ENCODE measurements at places on chromosomes 13 and 19. TPM values are rescaled to one million over a fixed set of nuclear protein-coding genes. Genes with fewer than 3 reads are reported as not detected.

GRCh38 chr13:30366088-30366487, 56.2 kb upstream of the UBE2L5 start:
- DNase-seq = no peak

- DNase-seq = no peak
These were observed 251.3 kb upstream of the ATXN8OS start for GRCh38 chr13:69856331-69856730.

DNA sequence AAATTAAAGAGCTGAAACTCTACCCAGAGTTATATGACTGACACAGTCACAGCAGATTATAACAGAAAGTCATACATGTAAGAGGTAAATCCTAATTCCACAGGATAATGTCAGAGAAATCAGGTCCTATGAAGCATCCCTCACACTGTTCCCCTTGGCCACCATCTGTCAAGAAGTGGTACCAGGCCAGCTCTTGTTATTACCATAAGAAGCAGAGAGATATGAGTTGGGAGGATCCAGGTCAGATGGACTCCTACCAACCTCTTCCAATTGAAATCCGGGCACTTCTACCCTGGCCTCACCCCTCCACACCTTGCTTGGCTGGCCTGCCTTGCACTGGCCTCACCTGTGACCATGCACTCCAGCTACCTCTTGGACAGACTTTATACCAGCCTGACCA, 353.2 kb downstream of the DNAJC15 start:
- DNase-seq = no peak

GRCh38 chr13:64930636-64931035, 2299.5 kb downstream of the PCDH9 start:
- DNase-seq = no peak

The FXYD7 gene
- total RNA-seq = 0.82 TPM

Measured in activated naive CD4-positive, alpha-beta T cell treated with anti-CD3 and anti-CD28 coated beads, Interleukin-2, amount 50 U/mL, for 72 hours (primary cell).